ENCODE measurements at places on chromosomes 7 and 10.

DNA sequence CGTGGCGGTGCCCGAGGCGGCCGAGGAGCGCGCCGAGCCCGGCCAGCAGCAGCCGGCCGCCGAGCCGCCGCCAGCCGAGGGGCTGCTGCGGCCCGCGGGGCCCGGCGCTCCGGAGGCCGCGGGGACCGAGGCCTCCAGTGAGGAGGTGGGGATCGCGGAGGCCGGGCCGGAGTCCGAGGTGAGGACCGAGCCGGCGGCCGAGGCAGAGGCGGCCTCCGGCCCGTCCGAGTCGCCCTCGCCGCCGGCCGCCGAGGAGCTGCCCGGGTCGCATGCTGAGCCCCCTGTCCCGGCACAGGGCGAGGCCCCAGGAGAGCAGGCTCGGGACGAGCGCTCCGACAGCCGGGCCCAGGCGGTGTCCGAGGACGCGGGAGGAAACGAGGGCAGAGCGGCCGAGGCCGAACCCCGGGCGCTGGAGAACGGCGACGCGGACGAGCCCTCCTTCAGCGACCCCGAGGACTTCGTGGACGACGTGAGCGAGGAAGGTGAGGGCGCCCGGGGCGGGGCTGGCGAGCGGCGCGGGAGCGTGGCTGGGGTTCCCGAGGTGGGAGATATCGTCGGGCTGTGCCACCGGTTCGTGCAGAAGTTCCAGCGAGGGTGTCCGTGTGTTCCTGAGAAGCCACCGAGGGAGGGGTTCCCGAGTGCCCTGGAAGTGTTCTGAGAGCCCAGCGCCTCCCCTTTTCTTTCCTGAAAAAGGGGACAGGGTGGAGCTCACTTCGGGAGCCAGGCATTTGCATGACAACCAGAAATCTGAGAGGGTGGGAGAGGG lies 495 bp downstream of the EIF3B start:
- DNase-seq, result no peak

- DNase-seq, result no peak
Measured at GRCh38 chr7:77800158-77800557, 1.6 kb downstream of the PHTF2 start.

DNA sequence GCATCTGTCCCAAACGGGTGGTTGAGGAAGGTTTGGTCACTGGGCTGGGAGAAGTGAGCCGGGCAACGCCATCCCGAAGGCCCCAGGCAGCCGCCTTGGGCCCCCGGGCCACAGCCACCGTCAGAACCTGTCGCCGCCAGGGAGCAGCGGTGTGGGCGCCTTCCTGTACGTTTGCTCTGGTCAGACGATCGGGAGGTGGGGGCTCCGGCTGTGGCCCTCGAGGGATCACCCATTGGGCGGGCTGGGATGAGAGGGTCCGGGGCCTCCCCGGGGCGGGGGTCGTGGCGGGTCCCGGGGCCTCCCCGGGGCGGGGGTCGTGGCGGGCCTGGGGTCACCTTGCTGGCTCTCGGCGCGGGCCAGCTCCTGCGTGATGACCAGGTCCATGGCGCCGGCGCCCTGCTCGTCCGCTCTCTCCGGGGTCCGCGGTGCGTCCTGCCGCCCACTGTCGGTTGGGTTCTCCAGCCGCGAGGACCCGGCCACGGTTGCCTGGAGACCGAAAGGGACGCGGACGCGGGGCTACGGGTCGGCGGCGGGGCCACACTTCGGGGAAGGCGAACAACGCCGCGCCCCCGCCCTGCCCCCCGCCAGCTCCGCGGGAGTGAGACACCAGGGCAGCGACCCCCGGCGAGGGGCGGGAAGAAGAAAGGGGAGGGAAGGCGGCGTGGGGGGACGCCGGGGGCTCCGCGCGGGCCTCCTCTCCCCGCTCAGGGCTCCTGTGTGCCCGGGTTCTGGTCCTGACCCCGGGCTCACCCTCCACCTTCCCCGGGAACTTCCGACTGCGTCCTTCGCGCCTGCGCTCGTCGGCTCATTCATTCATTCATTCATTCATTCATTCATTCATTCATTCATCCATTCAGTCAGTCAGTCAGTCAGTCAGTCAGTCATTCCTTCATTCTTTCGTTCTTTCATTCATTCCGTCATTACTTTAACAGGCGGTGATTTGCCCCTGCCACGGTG lies at the start of gene CFAP46:
TSS of gene CFAP46 (minus strand) at position 470 of the 957 bp plus-strand sequence. CDS start at position 384, 86 bp downstream.
- DNase-seq, result no peak

- no peak for DNase-seq
Measured at GRCh38 chr10:120483651-120484301, 26.7 kb downstream of the PLPP4 start.

DNA sequence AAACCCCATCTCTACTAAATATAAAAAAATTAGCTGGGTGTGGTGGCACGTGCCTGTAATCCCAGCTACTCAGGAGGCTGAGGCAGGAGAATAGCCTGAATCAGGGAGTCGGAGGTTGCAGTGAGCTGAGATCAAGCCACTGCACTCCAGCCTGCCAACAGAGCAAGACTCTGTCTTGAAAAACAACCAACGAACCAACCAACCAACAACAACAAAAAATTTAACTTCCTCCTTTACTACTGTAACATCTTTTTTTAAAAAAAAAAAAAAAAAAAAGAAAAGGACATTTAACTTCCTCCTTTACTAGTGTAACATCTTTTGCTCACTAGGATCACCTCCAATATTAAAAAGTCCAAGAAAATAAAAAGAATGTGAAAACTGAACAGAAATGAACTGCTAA lies 92.3 kb upstream of the TMEM168 start:
- no peak for DNase-seq

GRCh38 chr7:22725585-22725984 lies 1.4 kb upstream of the IL6 start:
- DNase-seq, result no peak

- no peak for DNase-seq
Measured at GRCh38 chr7:112759905-112760304, 30.3 kb downstream of the TMEM168 start.

DNA sequence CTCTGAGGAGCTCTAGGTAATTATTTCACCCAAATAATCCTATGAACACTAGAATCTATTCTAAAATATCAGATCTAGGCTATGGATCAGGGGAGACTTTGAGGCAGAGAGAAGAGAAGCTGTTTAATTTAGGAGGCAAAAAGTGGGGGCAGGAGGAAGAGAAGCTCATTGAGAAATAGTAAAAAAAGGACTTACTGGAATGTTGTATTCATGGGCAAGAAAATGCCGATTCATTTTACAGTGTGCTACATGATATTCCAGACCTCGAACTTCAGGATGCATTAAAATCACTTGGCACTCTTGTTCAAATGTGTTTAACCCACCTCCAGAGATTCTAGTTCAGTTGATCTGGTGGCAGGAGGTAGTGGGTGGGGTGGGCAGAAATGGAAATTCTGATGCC lies 109.5 kb upstream of the ITGB1 start:
- no peak for DNase-seq

GRCh38 chr7:16801579-16801978 lies 3.2 kb downstream of the AGR2 start:
- no peak for DNase-seq

DNA sequence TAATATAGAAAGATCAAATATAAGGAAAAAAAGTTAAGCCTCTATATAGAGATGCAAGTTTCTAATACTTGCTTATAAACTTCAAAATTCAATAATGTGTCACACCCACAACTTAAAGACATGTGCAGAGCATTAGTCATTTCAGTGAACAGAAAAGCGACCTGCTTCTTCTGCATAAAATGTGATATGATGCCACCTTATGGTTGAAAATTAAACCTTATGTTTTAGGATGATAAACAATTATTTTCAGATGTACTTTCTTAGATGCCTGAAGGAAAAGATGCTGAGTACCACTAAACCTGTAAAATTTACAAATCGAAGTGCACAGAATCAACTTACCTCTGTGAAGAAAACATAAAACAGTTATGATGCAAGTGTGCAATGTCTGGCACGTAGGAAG lies 96.0 kb downstream of the MTERF1 start:
- DNase-seq, result no peak

- no peak for DNase-seq
Measured at GRCh38 chr10:8338177-8338766, 283.8 kb downstream of the GATA3 start.

DNA sequence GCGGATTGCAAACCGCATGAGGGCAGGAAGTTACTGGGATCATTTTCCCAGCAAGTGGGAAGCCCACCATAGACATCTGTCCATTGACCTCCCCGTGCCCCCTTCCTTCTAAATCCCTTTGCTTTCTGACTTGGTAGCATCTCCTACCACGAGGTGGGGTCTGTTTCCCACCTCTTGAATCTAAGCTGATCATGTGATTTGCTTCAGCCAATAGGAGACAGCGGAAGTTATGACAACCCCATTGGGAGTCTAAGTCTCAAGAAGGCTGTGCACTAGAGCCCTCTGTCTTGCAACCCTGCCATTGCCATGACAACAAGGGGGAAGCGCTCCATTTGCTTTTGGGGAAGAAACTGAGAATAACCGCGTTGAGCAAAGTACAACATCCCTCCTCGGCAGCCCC lies 39.2 kb upstream of the CARD11 start:
- DNase-seq, result no peak

DNA sequence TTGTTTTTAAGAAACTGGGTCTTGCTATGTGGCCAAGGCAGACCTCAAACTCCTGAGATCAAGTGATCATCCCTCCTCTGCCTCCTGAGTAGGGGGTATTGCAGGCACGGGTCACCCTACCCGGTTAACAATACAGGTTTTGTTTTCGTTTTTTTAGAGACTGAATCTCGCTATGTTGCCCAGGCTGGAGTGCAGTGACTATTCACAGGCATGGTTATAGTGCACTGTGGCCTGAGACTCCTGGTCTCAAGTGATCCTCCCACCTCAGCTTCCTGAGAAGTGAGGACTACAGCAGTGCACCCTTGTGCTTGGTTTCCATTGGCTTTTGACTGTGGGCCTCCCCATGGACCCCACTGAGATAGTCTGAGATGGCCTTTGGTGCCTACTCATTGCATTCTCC lies 3.8 kb upstream of the TRIM24 start:
- no peak for DNase-seq

DNA sequence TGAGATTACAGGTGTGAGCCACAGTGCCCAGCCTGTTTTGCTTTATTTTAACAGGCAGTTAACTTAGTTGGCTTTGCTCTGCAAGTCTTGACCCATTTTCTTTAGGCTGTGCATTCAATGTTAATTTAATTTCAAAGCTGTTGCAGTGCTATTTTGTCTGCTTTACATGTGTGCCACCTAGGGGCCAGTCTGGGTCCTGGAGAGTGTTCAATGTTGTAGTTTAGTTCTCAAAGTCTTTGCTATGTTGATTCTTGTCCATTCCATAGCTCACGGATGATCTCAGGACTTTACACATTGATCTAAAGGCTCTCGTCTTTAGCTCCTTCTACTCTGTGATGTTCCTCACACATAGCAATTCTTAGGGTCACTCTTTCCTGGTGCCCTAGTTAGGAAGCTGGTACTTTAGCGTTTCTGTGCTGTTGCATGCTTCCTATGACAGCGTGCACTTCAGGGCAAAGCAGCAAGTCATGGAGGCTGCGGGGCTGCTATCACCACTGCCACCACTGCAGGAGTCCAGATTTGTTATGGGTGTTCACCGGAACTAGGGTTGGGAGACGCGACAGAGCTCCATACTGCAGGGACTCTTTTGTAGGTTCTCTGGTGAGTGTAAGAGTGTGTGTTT lies 16.4 kb upstream of the ABCA13 start:
- no peak for DNase-seq

DNA sequence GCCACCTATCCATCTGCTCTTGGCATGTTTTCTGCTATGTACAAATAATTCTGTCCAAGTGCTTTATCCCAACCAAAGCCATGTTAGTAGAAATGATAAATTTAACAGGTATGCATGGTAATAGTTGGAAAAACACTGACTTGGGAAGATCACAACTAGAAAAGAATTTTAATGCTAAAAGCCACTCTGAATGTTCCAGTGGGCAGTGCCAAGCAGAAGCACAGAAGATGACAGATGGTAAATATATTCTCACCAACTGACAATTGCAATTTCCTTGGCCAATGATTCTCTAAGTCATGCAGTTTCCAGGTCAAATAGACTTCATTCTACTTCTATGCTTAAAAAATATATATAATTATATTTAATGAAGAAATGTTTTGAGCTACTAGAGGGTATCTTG lies 83.6 kb upstream of the SEMA3C start:
- DNase-seq, result no peak

- DNase-seq, result no peak
Measured at GRCh38 chr7:20220921-20221547, 3.9 kb upstream of the MACC1 start.

DNA sequence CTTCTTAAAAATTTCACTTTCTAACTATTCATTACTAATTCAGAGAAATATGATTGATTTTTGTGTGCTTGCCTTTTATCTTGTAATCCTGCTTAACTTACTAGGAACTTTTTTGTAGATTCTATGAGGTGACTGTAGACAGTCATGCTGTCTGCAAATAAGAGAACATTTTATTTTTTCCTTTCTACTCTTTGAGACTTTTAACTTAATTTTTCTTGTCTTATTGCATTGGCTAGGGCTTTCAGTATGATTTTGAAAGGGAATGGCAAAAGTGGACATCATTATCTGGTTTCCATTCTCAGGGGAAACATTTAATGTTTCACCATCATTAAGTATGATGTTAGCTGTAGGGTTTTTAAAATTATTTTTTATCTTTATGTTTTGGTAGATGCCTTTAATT lies 23.6 kb downstream of the TBC1D12 start:
- DNase-seq, result no peak

DNA sequence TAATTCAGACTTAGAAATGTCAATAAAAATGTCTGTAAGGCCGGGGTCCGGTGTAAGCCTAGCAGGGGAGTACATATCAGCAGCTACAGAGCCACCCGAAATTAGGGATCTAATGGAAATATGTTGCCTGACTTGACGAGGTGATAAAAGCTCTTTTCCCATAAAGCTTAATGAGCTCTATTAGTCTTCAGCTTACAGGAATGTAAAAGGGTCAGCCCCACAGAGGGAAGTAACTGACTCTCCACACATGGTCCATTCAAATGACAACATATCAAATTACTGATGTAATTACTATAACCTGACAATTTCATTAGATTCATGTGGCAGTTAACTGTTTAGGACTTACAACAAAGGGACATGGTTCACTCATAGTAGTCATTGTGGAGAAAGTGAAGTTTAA lies 62.3 kb downstream of the ATE1 start:
- no peak for DNase-seq
